ENCODE measurements at places on chromosomes 16 and 17. TPM values are rescaled to one million over a fixed set of nuclear protein-coding genes. Genes with fewer than 3 reads are reported as not detected.

- DNase-seq = no peak
Observed at GRCh38 chr17:57744195-57745170, 616 bp downstream of the CCDC182 start.

DNA sequence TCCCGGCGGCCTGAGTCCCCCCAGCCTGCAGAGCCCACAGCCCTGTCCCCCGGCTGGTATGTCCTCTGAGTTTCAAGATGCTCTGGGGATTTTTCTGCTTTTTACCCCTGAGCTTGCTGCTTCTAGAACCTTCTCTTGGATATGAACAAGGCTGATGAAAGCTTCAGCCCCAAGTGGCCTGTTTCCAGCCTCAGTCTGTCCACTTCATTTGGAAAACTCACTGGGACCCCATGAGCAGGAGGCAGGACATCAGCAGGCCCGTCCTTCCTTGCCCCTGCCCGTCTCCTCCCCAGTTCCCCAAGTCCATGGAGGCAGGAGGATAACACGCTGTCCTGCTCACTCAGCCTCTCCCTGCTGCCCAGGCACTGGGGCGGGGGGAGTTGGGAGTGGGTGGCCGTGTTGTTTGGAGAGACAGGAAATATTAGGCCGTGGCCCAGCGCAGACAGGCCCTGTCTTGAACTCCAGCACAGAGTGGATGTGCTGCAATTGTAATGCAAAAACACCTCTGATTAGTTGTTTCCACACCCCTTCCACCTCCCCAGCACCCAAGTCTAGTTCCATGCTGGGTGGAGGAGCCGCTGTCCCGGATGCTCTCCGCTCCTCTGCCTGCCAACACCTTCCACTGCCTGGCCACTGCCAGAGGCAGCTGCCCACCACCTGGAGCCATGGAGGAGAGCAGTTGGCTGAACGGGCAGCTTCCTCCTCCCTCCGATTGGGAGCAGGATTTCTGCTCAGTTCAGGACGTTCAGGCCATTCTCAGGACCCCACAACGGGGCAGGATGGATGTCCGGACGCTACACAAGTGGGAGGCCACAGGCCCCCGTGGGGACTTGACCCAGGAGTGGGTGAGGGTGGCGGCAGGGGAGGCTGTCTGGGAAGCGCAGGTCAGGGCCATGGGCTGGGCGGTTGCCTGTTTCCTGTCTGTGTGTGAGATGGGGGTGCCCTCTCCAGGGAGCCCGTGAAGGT lies 216.9 kb upstream of the GSE1 start:
- no peak for DNase-seq

GRCh38 chr16:87309620-87310525 lies 7.3 kb downstream of the C16orf95 start:
- no peak for DNase-seq

DNA sequence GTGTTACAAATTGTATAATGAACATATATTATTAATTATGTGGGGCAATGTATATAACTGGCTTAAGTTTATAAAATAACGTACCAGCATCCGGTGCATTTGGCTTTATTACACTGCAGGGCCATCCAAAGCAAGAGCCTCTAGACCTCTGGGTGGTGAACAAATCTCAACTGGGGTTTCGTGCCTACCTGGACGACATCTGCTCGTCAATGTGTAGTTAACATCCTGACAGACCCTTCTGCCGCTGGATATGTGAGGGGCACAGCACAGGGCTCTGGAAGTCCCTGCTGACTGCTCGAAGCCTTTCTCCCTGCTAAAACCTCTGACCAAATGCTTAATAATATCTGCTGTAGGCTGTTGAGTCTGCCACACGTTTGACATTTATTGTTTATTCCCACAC lies 2.3 kb downstream of the TMEM186 start:
- DNase-seq = no peak

GRCh38 chr16:50640391-50640790 lies 40.7 kb downstream of the SNX20 start:
- no peak for DNase-seq

DNA sequence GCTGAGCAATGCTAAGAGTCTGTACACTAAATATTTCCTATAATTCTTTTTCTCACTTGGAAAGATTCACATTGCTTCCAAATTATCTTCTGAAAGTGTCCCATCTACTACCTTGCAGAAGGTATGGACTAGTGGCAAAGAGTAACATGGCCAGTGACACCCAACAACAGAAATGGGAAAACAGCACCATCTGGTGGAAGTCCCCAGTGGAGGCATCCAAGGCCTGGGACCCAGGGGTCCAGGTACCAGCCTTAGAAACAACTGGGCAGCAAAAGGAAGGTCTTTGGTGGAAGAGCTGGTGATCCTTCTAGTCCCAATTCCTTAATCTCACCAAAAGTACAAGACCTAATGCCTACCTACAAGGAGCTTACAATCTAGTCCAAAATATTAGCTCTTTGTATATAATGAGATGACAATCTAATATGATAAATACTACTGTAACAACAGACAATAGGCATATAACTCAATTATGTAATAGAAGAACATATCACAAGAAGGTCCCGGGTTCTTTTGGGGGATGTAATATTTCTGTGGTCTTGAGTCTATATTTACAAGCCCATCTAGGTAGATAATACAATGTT lies 55.3 kb downstream of the SKAP1 start:
- DNase-seq = no peak

DNA sequence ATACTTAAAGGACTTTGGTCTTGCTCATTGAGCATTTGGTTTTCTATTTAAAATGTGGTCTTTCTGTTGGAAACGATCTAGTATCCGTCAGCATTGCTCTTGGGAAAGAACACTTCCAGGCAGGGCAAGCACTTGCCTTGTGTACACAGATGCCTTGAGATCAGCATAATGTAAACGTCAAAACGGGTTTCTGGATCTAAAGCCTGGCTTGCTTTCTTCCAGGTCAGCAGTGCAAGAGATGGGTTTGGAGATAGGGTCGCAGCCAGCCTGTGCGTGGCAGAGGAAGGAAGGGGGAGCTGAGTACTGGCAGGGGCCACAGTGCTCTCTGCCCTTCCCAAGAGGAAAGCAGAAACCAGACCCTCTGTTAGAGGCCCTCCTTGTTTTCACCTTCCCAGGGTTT lies 175.5 kb downstream of the LGALS9B start:
- DNase-seq = no peak

GRCh38 chr16:78421181-78421708 lies 321.8 kb downstream of the WWOX start:
- DNase-seq = no peak

MYL4 gene
- total RNA-seq = 31.7 TPM

GRCh38 chr17:73304971-73305812 lies 6.6 kb downstream of the CDC42EP4 start:
- DNase-seq = no peak

DNA sequence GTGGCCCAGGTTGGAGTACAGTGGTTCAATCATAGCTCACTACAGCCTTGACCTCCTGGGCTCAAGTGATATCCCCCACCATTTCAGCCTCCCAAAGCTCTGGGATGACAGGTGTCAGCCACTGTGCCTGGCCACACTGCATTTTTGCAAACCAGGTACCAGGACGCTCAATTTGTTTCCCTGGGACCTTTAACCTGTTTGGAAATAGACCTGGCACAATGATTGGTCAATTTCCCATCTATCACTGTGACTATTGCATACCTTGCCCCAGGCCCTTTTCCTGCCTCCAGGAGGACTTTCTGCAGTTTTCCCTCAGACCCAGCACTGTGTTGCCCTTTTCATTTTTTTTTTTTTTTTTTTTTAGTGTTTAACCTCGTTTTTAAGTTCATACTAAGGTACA lies 11.1 kb upstream of the FUS start:
- DNase-seq = no peak

DNA sequence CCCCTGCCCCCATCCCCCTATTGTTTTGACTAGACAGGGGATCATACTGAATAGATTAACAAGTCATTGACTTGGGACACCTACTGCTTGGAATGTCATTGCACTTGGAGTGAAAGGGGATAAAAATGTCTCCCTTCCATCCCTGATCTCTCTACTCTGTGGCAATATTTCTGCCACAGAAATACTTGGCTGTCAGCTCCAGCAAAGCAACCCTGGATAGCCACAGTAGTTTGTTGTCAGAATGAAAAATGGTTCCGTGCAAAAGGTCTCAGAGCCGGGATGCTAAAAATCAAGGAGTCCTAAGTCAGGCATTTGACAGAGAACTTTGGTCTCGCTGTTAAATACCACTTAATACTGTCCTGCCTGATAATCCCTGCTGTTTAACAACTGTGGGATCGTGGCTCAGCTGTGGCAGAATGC lies 722.0 kb upstream of the SOX9 start:
- DNase-seq = no peak

DNA sequence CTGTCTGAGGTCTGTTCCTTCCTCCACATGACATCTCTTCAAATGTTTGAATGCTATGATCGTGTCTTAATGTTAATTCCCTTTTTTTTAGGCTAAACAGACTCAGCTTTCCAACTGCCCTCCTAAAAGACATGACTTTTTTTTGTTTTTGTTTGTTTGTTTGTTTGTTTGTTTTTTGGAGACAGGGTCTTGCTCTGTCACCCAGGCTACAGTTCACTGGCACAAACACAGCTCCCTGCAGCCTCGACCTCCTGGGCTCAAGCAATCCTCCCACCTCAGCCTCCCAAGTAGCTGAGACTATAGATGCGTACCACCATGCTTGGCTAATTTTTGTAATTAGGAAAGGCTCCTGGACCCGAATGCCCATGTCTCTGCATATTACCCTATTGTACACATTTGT lies 176.5 kb downstream of the ABCA8 start:
- no peak for DNase-seq

PRKCA gene
- total RNA-seq = 24.4 TPM

CDH8 gene
- 8.9 TPM for total RNA-seq

GRCh38 chr17:13777003-13777402 lies 175.3 kb upstream of the HS3ST3A1 start:
- DNase-seq = no peak

GGNBP2 gene
- total RNA-seq = 86.5 TPM

DNA sequence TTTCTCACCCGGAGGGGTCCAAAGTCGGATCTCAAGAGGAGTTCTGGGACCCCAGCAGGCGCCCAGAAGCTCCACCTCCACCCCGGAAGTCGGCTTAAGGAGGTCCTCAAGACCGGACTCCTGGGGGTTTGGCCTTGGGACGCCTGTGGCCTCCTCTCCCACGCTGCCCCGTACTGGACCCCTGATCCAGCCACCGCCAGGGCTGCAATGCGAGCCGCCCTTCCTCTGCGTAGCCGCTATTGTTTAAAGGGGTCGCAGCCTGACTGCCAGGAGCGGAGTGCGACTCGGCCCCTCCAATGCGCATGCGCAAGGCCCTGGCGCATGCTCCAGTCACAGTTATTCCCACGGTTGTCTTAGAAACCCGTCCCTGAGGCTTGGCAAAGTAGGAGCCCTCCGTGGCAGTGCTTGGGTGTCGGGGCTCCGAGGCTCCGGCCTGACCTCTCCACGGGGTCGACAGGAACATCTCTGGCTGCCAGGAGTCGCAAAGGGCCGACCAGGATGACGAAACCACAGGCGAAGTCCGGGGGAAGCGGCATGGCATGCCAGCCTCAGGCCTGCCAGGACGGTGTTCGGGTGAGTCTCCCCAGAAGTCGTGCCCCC lies 719.0 kb downstream of the KCNJ18 start:
- no peak for DNase-seq

DNA sequence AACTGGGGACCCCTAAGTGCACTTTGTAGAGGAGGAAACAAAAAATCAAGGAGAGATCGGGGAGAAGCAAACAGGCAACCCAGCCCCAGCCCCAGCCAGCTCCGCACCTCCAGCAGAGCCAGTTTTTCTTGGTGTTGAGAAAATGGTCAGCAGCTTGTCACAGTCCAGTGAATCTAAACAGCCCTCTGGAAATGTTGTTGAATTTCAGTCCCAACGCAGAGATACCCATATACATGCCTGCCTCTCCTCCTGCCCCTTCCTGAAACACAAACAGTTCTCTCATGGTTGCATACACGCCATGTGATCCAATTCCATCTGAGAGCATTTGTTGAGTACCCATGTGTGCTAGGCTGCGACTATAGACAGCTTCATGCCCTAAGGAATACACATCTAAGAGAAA lies 42.4 kb upstream of the LHX1 start:
- DNase-seq = no peak

- no peak for DNase-seq
Observed at GRCh38 chr16:120756-121155, 17.7 kb downstream of the NPRL3 start.

DNA sequence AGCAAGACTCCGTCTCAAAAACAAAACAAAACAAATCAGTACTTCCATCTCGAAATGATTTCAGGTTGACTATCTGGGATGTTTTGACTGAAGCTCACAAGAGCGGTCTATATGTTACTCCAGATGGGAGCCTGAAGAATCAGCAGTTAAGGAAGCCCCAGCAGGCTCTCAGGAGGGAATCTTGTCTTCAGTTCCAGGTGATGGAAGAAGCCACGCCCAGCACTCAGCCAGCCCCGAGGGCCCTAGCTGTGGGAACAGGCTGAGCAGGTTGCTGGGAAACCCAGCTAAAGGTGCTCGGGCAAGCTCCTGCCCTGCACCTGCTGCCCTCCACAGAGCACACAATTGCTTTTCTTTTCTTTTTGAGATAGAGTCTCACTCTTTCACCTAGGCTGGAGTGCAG lies 32.4 kb downstream of the WIPI1 start:
- no peak for DNase-seq

GRCh38 chr16:10668322-10669045 lies 26.2 kb downstream of the TEKT5 start:
- DNase-seq = no peak

GRCh38 chr16:72419638-72420037 lies 247.7 kb upstream of the PMFBP1 start:
- DNase-seq = no peak

DNA sequence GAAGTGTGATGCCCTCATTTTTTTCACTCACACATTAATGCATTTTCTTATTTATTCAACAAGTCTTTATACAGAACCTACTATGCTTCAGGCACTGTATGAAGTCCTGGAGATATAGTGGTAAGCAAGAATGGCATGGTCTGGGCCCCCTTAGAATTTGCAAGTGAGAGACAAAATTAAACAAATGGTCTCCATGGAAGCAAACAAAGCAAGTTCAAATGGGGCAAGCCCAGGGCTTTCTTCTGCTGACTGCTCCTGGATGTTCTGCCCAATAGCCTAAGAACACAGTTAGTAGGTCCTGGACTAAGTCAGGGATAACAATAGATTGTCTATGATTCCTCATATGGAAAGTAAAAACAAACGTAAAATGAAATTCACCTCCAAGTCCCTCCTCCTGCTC lies 31.3 kb upstream of the DDX52 start:
- DNase-seq = no peak

DNA sequence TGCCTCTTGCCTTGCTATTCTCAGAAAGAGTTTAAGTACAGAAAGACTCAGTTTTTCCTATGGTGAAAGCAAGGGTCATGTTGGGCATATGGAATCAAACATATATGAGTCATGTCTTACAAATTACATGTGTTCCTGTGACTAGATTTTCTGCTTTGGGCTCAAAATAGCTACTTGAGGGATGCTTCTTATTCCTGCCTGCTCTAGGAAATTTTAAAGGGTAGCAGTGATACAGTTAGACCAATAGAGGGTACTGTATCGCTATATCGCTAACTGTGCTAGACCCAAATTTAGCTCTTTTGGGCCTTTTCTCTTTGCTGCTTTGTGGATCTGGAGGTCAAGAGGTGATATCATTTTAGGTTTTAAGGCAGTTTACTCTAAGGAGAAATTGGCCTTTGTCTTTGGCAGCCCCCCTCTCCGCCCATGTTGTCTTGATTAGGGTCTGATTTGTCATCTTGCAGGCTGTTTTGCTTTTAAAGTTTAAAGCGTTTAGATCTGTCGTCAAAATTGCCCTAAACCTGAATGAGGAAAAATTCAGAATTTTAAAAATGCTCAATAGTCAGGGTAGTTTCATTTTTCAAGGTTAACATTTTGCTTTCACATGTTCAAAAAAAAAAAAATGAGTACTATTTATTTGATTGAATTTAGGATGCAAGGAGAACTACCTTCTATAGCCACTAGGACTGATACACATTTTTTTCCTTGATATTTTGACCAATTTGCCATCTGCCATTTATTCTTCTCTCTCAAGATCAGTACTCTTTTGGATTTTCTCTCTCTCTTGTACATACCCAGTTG lies 8.8 kb downstream of the NFATC3 start:
- no peak for DNase-seq

Measured in urinary bladder (tissue), 4 donors.